ENCODE measurements at places on chromosomes 6 and 20.

DNA sequence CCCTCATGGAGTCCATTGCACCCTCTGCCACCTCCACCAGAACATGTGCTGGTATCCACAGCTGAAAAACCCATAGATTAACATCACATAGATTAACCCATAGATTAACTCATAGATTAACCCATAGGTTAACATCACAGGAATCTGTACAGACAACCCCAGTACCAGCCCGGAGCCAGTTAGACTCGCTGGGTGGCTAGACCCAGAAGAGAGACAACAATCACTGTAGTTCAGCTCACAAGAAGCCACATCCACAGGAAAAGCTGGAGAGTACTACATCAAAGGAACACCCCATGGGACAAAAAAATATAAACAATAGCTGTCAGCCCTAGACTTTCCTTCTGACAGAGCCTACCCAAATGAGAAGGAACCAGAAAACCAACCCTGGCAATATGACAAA is 25.1 kb downstream of the SERPINB9 start:
- no peak for DNase-seq

GRCh38 chr6:155125906-155126305 is 130.8 kb downstream of the TIAM2 start:
- DNase-seq = no peak

DNA sequence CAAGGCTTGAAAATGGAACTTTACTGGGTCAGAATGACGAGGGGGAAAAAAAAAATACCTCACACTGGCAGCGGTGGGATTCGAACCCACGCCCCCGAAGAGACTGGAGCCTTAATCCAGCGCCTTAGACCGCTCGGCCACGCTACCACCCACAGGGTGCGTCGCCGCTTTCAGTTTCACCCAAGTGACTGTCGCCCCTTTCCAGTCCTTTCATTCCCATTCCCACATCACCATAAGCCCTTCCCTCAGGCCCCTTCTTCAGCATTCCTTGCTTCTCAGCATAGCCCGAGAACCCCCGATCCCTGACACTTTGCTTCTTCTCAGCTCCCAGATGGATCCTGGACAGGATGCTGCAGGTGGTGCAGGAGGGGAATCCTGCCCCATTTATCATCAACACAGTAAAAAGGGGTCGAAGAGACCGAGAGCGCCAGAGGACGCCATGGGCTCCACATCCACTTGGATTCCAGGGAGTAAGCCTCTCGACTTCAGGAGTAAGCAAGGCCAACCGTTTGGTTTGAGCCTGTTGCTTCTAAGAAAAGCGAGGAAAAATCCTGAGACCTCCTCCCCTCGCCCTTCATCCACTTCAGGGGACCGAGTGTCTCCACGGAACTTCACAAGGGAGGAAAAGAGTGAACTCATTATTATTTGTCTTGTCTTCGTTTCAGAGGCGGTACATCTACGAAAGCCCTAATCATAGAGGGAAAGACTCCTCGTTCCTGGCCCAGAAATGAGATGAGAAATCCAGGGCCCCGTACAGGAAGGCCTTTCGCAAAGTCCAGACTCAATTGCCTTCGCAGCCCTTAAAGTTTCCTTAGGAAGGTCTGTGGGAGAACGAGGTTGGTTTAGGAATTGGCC is 20.0 kb upstream of the TRIM27 start:
- DNase-seq = peak; percentile 80

DNA sequence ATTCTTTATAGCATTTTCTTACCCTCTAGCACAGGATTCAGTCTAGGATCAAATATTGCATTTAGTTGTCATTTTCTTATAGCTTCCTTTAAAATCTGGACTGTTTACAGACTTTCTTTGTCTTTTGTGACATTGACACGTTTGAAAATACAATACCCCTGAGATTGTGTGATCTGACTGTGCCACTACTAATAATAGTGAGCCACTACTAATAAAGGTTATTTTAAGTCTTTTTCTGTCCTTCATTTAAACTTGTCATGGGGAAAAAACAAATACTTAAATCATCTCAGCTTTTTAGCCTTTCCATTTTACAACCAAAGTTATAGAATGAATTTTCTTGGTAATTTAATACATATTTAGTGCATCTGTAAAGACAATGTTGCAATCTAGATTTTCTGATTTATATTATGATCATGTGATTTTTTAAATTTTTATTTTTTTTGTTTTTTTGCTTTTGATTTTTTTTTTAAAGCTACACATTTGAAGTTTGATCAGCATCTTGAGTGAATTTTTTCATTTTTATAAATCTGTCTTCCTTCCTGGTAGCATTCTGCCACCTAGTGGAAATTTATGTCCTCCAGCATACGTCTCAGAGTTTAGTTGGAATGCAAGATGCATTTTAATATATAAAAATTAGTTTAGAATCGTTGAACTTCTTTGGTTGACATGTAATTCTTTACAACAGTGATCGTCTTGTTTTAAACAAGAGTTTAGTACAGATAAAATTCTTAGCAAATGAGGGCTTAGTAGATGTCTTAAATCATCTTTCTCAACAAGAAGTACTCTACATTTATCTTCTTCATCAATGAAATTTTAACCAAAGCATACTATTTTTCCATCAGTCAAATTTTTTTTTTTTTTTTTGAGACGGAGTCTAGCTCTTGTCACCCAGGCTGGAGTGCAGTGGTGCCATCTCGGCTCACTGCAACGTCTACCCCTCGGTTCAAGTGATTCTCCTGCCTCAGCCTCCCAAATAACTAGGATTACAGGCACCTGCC is 119.4 kb downstream of the NCOA3 start:
- no peak for DNase-seq

DNA sequence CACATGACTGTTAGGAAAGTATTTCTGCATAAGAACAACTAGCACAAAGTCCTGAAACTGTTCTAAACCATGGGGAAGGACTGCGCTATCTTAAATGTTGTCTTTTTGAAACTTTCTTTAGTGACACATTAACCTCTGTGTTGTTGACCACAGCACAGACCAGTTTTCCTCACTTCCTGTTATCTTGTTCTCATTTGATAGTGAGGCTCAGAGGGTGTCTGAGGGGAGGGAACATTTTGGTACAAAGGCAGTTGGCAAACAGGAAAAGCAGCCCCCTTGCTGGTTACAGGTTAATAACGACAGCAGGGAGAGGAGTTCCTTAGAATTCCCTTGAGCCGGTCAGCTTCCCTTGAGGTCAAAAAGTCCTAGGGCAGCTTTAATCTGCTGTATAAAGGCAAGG is 143.5 kb upstream of the BMP2 start:
- DNase-seq = no peak

All from femur (tissue), 1 donor.